ENCODE measurements at places on chromosomes 16 and 17.
A peak's percentile ranks its signal among the peaks of the same experiment; 100 is the strongest.

- DNase-seq, result no peak
Observed at GRCh38 chr16:90078579-90078895, 1.4 kb upstream of the PRDM7 start.

DNA sequence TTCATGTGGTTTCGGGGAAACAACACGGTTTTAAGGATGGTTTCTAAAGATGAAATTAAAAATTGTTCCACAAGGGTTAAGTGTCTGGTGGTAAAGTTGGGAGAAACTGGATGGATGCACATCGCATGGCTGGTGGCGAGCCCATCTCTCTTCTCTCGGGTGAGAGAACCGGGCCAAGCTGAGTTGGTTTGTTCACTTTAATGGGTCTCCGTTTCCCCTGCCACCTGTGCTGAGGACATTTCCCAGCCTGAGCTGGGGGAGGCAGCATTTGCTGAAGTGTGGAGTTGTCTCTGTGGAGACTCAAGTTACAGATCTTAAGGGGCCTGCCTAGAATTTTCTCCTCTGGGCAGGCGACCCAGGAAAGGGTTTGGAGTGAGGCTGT is 7.9 kb downstream of the FUS start:
- no peak for DNase-seq

DNA sequence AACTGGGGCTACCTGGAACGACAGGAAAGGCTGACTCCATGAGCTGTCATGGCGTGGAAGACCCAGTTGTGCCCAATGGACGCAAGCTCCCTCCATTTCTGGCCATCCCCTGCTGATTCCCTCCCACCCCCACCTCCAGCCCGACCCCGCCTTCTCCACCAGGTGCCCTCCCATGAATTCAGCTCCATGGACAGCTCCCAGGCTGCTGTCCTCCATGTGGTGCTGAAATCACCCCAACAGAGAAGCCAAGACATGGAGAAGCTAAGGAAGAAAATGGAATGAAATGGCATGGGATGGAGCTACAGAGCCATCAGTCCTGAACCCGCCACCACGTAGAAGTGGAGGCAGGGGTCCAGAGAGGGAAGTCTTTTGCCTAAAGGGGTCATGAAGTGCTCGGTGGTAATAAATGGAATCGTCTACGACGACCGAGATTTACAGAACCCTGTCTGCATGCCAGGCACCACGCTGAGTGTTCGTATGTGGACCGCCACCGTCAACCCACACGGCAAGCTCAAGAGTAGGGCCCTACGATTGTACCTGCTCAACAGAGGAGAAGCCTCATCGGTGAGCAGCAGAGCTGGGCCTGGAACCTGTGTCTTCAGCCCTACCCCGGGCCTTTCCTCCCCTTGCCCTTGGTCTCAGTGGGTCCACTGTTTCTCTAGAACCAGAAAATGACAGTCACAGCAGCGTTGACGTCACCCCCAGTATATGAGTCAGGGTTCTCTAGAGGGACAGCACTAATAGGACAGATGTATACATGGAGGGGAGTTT is 9.3 kb upstream of the ZC3H18 start:
- peak; percentile 29 for DNase-seq

DNA sequence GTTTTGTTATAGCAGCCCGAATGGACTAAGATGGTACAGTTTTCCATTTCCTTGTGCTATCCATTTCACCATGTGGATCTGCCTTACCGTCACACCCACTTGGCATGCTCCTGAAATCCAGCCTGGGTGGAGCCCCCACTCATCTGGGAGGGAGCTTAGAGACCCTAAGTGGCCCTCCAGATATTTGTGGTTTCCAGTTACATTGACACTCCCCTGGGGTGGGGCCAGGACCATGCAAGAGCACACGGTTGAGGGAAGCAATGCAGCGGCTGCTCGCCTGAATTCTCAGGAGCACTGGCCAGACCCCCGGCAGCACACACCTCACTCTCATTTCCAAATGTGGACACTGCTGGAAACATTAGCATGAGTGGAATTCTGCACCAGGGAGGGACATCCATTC is 231.1 kb downstream of the UTP18 start:
- no peak for DNase-seq

GRCh38 chr16:65523283-65523944 is 401.6 kb upstream of the CDH11 start:
- DNase-seq, result no peak

- DNase-seq, result peak; percentile 60
Observed at GRCh38 chr17:49703557-49704277, 4.0 kb downstream of the SLC35B1 start.

DNA sequence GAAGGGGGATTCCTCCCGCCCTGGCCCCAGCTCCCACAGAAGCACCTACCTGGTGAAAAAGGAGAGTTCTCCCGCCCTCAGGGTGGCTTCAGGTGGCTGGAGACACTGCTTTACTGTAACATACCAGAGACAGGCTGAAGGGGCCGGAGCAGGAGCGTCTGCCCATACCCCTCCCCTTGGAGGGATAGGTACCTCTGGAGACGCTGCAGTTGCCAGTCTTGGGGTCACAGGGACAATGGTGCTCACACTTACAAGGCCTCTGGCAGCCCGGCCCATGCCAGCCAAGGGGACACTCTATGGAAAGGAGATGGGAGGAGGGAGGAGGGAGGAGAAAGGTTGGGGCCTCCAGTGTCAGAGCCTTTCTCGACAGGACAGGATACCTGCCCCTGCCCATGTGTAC is 6.6 kb downstream of the NAGPA start:
- no peak for DNase-seq

DNA sequence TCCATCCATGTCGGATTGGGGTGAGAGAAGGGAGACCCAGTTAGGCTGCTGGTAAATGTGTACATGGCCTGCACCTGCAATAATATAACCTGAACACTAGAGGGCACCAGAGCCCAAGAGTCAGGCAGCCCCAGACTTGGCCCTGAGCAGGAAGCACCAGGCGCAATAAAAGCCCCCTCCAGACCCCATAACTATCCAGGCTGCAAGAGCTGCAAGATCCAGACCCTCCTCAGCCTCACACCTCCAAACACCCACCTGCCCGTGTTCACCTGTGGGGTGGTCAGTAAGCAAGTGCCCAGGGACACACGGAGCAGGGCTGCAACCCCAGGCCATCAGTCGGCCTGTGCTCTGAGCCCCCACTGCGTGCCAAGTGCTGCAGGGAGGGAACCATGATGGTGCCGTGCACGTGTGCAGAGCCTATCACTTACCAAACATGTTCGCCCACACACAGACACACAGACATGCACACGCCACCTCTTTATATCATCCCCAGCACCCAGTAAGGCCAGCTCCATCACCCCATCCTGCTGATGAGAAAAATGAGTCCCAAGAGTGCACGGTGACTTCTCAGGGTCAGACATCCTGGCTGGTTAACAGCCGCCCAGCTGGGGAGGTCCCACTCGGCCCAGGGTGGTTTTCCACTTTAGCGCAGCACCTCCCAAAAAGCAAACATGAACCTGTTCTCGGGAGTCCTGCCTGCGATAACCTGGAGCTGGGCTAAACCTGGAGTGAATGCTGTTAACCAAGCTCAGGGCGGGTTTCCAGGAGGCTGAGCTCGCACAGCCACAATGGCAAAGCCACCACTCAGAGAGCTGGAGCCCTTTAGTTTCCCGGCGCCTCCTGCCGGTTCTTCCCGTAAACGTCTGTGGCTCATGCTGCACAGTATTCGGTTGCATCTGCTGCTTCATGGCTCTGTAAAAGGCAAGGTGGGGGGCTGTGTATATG is 439.8 kb downstream of the SOX9 start:
- peak; percentile 39 for DNase-seq

DNA sequence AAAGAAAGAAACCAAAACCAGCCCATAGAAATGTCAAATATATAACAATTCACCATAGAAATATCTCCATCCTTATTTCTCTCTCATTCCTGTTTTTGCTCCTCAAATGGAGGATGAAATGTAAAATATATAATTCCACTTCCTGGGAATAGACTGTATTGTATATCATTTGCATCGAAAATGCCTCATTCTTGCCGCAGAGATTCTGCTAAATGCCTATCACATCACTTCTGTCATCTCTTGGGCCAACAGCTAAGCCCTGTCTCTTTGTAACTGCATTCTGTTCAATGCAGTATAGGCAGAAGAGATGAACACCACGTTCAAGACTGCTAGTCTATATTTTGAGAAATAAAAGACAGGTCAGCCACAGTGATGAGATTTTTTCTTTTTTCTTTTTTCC is 956.3 kb upstream of the SOX9 start:
- no peak for DNase-seq

- DNase-seq, result peak; percentile 16
Observed at GRCh38 chr17:12536021-12536420, 129.7 kb upstream of the MYOCD start.

- peak; percentile 12 for DNase-seq
Observed at GRCh38 chr17:31688701-31689100, 170.3 kb downstream of the COPRS start.

GRCh38 chr17:42784811-42785592 is 4.6 kb downstream of the WNK4 start:
- no peak for DNase-seq

GRCh38 chr17:80152081-80152702 is 5.3 kb upstream of the EIF4A3 start:
- DNase-seq, result peak; percentile 93

DNA sequence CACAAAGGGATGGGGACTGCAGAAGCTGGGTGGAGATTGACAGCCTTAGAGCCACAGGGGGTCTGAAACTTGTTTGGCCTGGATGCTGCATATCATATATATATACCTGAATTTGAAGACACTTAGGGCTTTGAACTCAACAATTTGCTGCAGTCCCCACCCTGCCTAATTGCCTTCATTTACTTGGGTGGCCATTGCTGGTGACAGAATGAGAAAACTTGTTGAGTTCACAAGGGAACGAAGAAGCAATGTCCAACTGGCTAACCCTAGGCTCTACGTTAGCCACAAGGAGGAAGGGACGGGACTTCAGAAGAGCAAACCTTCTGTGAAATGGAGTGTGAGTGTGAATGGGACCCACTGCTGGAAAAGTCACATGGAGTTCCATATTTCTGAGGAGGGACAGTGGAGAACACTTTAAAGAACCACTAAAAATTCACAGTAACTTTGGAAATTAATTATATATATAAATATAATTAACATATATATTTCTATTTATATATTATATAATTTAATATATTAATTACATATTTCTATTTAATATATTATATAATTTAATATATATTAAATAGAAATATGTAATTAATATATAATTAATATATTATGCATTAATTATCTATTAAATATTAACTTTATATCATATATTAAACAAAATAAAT is 215.3 kb upstream of the SOX9 start:
- no peak for DNase-seq

DNA sequence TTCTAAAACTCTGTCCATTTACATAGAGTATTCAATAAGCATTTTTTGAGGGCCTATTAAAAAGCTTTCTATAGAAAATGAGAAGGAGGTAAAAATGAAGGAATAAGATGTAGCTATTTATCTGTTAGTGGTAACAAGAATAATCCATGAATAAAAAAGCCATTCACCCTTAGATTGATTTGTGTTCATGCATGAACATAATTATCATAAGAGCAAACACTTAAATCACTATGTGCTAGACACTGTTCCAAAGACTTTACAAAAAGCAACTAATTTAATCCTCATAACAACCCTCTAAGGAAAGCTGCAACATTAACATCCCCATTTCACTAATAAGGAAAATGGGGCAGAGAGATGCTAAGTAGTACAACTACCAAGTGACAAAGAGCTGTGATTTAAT is 6.6 kb downstream of the CCDC47 start:
- no peak for DNase-seq

DNA sequence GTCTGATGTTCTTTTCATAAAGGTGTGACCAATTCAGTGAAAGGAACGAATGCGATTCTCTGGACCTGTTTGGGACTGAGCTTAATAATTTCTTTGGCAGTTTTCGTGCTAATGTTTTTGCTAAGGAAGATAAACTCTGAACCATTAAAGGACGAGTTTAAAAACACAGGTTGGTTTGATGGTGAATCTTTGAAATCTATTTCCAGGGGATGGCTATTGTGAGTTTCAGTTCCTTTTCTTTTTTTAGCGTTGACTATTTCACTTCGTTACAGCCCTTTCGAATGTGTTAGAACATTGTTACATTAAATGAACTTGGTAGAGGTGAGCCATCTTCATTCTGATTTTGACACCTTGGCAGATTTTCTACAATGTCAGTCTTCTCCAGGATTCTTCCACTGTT is 1.2 kb downstream of the TNFRSF17 start:
- DNase-seq, result no peak

GRCh38 chr16:88763502-88764053 is 21.4 kb downstream of the PIEZO1 start:
- DNase-seq, result no peak

GRCh38 chr16:80733407-80733806 is 71.0 kb downstream of the CDYL2 start:
- DNase-seq, result no peak

- DNase-seq, result peak; percentile 76
Observed at GRCh38 chr17:13957636-13958035, 111.7 kb upstream of the COX10 start.
